ENCODE measurements at places on chromosomes 3 and 15. TPM values are rescaled to one million over a fixed set of nuclear protein-coding genes. Genes with fewer than 3 reads are reported as not detected.

UQCRC1 gene
- 274 TPM for polyA plus RNA-seq

- no peak for DNase-seq
These were observed 160.4 kb downstream of the CHL1 start for GRCh38 chr3:356952-357351.

DNAH12 gene
- polyA plus RNA-seq: 2.0 TPM

GRCh38 chr3:42849017-42849416, 26.7 kb downstream of the CYP8B1 start:
- DNase-seq: no peak

KCNMB3 gene
- 6.8 TPM for polyA plus RNA-seq

Data from left renal pelvis (tissue), 4 donors.